ENCODE measurements at places on chromosomes 1 and 21.

DNA sequence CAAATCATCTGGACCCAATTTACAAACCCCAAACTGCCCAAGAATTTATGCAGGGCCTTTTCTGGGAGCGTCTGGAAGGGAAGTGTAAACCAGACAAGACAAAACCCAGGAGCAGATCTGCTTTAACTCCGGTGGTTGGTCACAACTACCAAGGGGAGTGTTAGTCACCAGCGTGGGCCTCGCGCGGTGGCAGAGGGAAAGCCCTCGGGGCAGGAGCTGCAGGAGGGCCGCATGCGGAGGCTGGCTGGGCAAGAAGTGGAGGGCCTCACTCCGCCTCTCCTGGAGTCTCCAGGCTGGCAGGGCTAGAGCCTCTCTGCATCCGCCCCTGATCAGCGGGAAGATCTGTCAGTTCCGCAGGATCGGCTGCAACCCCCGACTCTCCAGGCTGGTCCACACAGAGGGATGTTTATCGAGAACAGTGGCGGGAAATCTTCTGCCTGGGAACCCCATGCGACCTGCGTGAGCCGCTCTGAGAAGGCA is 2.0 kb downstream of the COL24A1 start:
- no peak for DNase-seq

- DNase-seq = peak; percentile 55
Measured at GRCh38 chr1:6962996-6963911, 178.0 kb downstream of the CAMTA1 start.

- no peak for DNase-seq
Measured at GRCh38 chr1:86997538-86997937, 83.1 kb downstream of the HS2ST1 start.

DNA sequence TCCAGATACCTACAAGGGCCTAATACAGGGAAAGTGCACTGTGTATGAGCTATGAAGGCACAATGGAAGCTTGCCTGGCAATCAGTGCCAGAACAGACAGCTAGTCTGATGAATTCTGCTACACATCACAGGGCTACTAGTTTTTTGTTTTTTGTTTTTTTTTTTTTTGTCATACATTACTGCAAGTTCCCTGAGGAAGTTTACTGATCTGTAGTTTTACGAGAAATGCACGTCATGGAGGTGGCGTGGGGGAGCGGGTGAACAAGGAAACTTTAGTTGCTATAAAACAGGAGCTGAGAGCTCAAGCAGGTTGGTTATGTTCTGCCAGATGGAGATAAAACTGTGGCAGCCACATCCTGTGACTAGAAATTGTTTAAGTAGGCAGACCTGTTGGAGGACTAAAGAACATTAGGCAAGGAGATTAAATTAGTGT is 17.7 kb downstream of the PTPRC start:
- no peak for DNase-seq

GRCh38 chr1:106603616-106604015 is 452.9 kb upstream of the PRMT6 start:
- no peak for DNase-seq

- DNase-seq = no peak
Measured at GRCh38 chr21:33203371-33203724, 26.4 kb upstream of the IFNAR2 start.

- no peak for DNase-seq
Measured at GRCh38 chr1:178188306-178188705, 94.4 kb downstream of the RASAL2 start.

DNA sequence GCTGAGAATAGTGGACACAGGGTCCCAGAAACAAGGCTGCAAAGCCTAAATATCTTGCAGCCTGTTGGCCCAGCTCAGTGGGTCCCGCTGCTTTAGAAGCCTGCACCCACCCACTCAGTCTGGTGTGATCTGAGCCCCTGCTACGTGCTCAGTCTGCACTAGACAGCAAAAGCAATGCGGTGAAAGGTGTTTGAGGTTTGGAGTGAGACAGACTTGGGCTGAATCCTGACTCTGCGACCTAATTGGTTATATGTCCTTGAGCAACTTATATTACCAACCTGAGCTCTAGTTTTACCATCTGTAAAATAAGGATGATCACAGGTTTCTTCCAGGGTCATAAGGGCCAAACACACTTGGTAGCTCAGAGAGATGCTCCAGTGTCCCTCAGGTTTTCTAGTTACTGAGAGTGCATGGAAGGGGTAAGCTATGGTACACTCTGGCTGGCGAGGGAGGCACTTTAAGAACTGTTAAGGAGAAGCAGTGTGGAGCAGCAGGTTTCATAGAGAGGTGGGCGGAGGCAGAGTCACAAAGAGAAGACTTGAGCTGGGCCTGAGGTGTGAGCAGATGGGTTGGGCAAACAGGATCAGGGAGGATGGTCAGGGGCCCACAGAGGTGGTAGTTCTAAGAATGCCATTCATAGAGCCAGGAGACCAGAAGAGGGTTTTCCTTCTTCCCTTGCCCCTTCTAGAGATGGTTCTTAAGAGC is 10.1 kb downstream of the TMEM200B start:
- DNase-seq = no peak

DNA sequence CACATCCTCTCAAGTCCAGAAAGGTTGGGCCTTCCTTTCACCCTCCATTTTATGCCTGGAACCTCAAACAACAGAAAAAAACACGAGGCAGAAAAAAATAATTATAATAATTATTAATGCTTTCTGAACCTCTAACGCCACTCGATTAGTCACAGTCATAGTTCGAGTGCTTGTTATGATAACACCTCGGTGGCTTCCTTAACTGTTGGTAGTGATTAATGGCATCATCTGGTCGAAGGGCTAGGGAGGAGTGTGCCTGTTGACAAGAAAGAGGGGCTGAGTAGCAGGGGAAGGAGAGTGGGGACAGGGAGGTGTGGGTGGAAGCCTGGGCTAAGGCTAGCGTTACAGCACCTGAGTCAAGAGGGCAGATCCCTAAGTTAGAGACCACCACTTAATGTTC is 21.3 kb upstream of the IL10 start:
- DNase-seq = no peak

- no peak for DNase-seq
Measured at GRCh38 chr21:46039891-46040660, 57.8 kb upstream of the COL6A2 start.

- DNase-seq = no peak
Measured at GRCh38 chr21:38112219-38112789, 144.5 kb upstream of the KCNJ15 start.

- DNase-seq = no peak
Measured at GRCh38 chr1:39992888-39993287, 37.9 kb downstream of the MFSD2A start.

- no peak for DNase-seq
Measured at GRCh38 chr1:106613861-106614260, 442.6 kb upstream of the PRMT6 start.

DNA sequence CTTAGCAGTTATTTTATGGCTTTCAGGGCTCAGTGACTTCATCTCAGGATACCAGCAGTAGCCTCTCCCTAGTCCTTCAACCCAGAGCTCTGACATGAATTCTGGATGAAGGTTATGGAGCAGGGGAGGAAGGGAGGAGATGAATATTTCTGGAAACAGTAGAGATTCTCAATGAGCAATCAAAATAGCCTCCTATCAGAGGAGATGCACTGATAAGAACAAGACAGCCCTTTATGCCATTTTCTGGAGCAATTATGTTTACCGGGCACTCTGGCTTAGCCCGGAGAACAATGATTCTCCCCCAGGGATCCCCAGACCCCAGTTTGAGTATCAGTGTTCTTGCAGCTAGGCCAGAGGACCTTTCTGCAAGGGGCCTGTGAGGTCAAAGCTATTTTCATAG is 37.9 kb upstream of the EDARADD start:
- DNase-seq = no peak

GRCh38 chr1:50454911-50455310 is 31.7 kb upstream of the DMRTA2 start:
- DNase-seq = no peak
